Right atrium auricular region (tissue), 2 donors: ENCODE measurements at places on chromosomes 16 and 17. TPM values are rescaled to one million over a fixed set of nuclear protein-coding genes. Genes with fewer than 3 reads are reported as not detected.

DNA sequence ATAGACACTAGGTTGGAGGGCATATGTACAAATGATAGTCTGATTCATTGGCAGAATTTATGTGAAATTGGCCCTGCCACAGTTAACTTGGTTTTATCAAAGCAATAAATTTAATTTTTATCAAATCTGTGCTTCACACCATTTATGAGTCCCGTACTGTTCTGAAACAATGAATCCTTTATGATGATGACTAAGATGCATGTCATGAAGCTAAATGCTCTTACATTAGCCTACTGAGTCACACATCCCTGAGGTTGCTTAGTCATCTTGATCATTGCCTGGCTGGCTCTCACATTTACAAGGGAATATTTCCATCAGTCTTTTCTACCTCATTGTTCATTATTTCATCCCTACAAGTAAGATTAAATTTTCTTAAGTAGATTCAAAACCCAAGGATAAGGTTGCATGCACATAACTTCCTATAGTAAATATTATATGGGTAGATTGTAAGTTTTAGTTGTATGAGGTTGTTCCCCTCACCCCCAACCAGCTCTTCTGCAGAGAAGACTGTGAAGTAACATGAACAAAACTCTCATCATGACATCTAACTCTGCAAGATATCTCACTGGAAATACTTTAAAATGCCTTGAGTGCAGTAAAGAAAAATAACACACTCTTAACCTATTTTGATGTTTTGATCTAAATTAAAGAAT lies 170.7 kb downstream of the CYB561 start:
- H3K36me3 ChIP-seq: no peaks in the 10 kb centered on the region
- H3K27me3 ChIP-seq: no peaks in the 10 kb centered on the region
- H3K27ac ChIP-seq: peak overlapping the region; percentile 12
- no peak for DNase-seq

GRCh38 chr17:78325076-78325687 lies 34.7 kb downstream of the SOCS3 start:
- H3K4me1 ChIP-seq: no peaks in the 10 kb centered on the region
- peak; percentile 87 for DNase-seq
- peak overlapping the region; percentile 84 for H3K27ac ChIP-seq
- H3K36me3 ChIP-seq: no peaks in the 10 kb centered on the region
- H3K4me3 ChIP-seq: no peak overlapping the region
- H3K27me3 ChIP-seq: no peaks in the 10 kb centered on the region

DNA sequence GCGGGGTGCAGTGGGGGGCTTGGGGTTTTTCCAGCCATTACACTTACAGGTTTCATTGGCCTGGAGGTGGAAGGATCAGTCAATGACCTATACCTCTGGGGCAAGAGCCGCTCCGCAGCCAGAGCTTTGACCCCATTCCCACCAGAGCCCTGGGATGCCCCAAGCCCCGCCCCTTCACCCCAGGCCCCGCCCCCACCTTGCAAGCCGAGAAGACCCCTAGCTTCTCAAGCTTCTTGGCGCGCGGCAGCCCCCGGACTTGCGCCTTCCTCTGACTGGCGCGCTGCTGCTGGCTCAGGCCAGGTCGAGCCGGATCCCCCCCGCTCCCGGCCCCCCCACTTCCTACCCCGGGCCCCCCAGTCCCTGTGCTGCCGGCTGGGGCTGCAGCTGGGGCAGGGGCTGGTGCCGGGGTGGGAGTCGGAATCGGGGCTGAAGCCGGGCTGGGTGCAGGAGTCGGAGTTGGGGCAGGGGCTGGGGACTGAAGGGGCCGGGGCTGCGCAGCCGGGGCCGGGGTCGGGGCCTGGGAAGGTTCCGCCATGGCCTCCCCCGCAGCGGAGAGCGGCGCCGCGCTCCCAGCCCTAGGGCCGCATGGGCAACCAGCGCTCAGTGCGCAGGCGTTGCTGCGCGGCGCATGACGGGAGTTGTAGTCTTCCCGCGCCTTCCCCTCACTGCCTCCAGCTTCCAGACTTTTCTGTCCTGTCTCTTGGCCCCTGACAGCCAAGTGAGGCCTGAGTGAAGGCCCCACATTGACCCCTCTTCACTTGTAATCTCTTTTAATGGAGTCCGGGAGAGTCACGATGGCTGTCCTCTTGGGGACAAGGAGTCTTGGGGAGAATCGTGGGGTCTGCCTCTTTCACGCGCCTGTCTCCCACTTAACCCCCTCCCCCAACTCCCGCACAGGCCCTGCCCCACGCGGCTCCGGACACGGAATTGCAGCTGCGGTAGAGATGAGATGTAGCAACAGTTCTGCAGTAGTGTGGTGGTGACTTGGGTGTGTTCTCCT lies at the start of gene KAT2A:
KAT2A (minus strand) TSS at position 598 of the 1,000 bp plus-strand sequence; CDS start at position 535, 63 bp downstream.
- peak; percentile 82 for DNase-seq
- H3K36me3 ChIP-seq: peaks cover 32% of the 10 kb centered on the region
- no peaks in the 10 kb centered on the region for H3K27me3 ChIP-seq
- H3K27ac ChIP-seq: peak within 1 kb of the TSS; percentile 70
- peaks cover 27% of the 10 kb centered on the region for H3K4me1 ChIP-seq

GRCh38 chr17:45579529-45580495 lies 89.3 kb upstream of the PLEKHM1 start:
- H3K36me3 ChIP-seq: no peaks in the 10 kb centered on the region
- DNase-seq: no peak
- no peak overlapping the region for H3K27ac ChIP-seq
- H3K4me1 ChIP-seq: peaks cover 17% of the 10 kb centered on the region
- H3K27me3 ChIP-seq: no peaks in the 10 kb centered on the region
- H3K4me3 ChIP-seq: no peak overlapping the region

- peaks cover 47% of the 10 kb centered on the region for H3K4me1 ChIP-seq
- no peaks in the 10 kb centered on the region for H3K27me3 ChIP-seq
- no peak for DNase-seq
These were observed 243.2 kb upstream of the GSE1 start for GRCh38 chr16:85369741-85370528.

DNA sequence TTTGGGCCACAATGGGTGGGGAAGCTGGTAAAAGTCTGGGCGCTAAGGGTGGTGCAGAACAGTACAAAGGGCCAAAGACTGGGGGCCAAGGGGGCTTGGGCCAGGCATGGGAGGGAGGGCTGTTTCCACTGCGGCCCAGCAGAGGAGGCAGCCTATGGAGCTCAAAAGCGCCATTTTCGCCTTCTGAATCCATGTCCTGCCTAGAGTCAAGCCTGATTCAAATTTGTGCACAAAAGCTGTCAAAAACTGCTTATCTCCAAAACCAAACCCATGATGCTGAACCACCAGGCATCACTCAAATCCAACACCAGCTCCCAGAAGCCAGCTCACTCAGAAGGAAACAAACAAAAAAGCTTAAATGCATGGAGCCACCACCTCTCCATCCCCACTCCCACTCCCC lies 16.0 kb downstream of the COG7 start:
- H3K27me3 ChIP-seq: no peaks in the 10 kb centered on the region
- no peaks in the 10 kb centered on the region for H3K4me1 ChIP-seq
- peaks cover 35% of the 10 kb centered on the region for H3K36me3 ChIP-seq
- H3K4me3 ChIP-seq: no peak overlapping the region

GRCh38 chr16:80993307-80993706 lies 13.4 kb downstream of the CMC2 start:
- no peaks in the 10 kb centered on the region for H3K36me3 ChIP-seq
- no peaks in the 10 kb centered on the region for H3K27me3 ChIP-seq
- peaks cover 17% of the 10 kb centered on the region for H3K4me1 ChIP-seq

DNA sequence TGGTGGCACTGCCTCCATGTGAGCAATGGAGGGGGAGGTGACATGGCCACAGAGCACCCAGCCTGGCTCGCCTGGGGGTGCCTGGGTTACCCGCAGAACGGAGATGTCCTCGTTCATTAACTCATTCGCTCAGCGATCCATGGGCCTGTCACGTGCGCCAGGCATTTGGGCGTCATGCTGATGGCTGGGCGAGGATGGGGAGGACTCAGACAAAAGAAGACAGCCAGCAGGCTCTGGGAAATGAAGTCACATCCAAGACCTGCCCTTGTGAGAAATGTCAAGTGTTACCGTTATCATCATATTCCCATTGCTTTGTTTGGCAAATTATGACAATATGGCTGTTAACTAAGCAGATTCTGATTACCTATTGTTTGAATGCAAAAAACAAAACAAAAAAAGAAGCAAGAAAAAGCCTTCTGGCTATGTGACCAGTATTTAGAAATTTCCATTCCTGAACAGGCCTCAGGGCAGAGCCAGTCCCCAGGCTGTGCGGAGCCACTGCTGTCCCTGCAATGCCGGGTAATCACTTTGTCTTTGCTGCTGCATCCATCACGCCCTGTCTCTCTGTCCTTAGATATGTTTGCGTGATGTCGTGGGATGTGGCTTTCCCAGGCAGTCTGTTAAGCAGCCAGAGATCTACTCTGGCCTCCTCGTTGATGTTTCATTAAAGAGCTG lies 57.9 kb downstream of the CMIP start:
- H3K27ac ChIP-seq: peak overlapping the region; percentile 48
- peaks cover 16% of the 10 kb centered on the region for H3K4me1 ChIP-seq
- no peaks in the 10 kb centered on the region for H3K27me3 ChIP-seq
- no peaks in the 10 kb centered on the region for H3K36me3 ChIP-seq

DNA sequence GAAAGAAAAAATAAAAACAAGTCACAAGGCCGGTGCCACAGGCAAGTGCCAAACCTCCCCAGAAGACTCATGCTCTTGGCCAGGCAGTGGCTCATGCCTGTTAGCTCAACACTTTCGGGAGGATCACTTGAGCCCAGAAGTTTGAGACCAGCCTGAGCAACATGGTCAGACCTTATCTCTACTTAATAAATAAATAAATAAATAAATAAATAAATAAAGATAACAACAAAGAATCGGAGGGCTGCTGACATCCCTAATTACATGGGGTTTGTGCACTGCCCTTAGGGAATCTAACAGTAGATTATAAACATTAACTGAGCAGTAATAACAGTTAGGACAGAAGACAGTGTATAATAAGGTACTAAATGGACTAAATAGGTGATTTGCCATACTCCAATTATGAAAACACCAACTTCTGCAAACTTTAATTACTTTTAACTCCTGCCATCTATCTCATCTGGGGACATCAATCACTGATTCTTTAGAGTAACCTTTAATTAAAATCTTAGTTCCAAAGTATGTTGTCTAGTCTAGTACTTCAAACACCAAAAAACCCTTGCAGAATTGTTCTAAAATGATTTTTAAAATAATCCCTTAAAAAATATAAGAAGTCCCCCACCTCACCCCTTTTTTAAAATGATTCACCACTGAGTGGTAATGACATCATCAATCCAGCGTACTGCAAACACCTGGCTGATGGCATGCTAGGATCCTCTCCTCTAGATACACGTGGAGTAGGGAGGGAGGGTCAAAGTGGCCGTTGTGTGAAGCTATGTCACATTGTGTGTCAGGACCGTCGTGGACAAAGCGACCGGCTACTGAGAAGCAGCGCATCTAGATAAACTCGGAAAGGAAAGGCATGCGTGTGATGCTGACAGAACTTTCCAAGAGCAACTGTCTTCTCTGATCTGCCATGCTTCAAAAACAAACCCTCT lies 28.5 kb downstream of the CYTH1 start:
- H3K4me1 ChIP-seq: peaks cover 18% of the 10 kb centered on the region
- H3K27ac ChIP-seq: no peak overlapping the region
- no peaks in the 10 kb centered on the region for H3K27me3 ChIP-seq
- no peak overlapping the region for H3K4me3 ChIP-seq
- no peaks in the 10 kb centered on the region for H3K36me3 ChIP-seq

DNA sequence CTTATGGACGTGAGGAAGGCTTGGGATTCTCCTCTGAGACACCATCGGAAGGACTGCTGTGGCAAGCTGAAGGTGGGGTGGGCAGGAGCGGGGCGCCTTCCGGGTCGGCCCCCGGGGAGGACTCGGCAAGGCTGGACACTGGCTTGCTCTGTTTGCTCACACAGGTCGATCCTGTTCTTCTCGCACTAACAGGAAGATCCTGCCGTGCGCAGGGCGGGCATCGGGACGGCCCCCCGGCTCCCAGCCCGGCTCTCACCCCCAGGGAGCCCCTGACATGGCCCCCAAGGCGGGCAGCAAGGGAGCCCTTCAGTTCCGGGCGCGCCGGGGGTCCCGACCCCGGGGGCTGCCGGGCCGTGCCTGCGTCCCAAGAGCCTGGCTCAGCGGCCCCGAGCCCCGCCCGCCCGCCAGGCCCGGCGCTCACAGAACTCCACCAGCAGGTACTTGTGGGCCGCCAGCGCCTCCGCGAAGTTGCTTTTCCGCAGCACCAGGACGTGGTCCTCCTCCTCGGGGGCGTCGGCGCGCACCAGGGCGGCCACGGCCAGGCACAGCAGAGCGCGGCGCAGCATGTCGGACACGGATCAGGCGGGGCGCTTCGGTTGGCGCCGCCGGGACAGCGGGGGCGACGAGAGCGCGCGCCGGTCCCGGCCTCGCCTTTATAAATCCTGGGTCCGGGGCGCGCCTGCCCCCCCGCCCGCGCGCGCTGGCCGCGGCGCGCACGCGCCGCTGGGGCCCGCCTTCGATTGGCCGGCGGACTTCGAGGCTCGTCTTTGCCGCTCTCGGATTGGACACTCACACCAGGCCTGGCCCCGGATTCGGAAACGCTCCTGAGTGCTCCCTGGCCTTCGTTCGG lies at the start of gene P4HB:
P4HB (minus strand) TSS at position 630 of the 850 bp plus-strand sequence; CDS start at position 566, 64 bp downstream.
- H3K36me3 ChIP-seq: peaks cover 38% of the 10 kb centered on the region
- no peaks in the 10 kb centered on the region for H3K27me3 ChIP-seq
- H3K4me3 ChIP-seq: peak within 1 kb of the TSS; percentile 97
- peak; percentile 100 for DNase-seq
- peaks cover 47% of the 10 kb centered on the region for H3K4me1 ChIP-seq
- peak within 1 kb of the TSS; percentile 96 for H3K27ac ChIP-seq

DNA sequence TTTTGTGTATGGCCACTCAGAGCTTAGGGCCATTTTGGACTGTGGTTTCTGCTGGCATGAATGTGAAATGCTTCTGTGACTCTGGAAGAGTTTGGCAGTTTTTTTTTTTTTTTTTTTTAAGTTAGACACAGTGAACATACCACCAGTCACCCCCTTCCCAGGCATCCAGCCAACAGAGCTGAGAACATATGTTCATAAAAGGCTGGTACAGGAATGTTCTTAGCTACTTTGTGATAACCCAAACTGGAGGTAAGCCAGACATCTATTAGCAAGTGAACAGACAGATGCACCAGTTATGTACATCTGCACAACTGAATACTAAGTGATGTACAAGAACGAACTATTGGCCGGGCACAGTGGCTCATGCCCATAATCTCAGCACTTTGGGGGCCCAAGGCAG lies 92.7 kb downstream of the ABCC1 start:
- no peaks in the 10 kb centered on the region for H3K27me3 ChIP-seq
- H3K27ac ChIP-seq: no peak overlapping the region
- no peak overlapping the region for H3K4me3 ChIP-seq
- H3K4me1 ChIP-seq: no peaks in the 10 kb centered on the region

DNA sequence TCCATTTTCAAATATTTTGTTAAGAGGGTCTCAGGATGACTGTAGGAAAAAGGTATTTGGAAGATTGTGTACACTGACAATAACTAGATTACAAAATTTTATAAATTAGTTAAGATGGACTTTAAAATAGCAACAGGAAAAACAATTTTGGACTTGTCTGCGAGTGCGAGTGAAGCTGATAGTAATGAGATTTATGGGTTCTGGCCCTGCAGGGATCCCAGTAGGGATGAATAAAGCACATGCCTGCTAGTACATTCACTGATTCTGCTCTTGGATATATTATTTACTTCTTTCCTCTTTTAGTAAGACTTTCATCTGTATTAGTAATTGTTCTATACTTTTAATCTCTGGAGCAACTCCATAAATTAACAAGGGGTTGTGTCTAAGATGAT lies 28.2 kb downstream of the PRKCA start:
- H3K4me1 ChIP-seq: no peaks in the 10 kb centered on the region
- H3K27ac ChIP-seq: no peak overlapping the region
- H3K27me3 ChIP-seq: no peaks in the 10 kb centered on the region
- H3K4me3 ChIP-seq: no peak overlapping the region

- peaks cover 49% of the 10 kb centered on the region for H3K36me3 ChIP-seq
- H3K27me3 ChIP-seq: no peaks in the 10 kb centered on the region
- H3K4me3 ChIP-seq: no peak overlapping the region
- H3K27ac ChIP-seq: no peak overlapping the region
- H3K4me1 ChIP-seq: peaks cover 42% of the 10 kb centered on the region
These were observed 2.5 kb downstream of the FUS start for GRCh38 chr16:31182391-31182790.

The PPL gene
- 17.1 TPM for total RNA-seq

The ELAC2 gene
- total RNA-seq: 40.1 TPM

The COTL1 gene
- 8.0 TPM for total RNA-seq

The JPH3 gene
- 0.08 TPM for total RNA-seq
